ENCODE measurements at places on chromosomes 6 and 20.

DNA sequence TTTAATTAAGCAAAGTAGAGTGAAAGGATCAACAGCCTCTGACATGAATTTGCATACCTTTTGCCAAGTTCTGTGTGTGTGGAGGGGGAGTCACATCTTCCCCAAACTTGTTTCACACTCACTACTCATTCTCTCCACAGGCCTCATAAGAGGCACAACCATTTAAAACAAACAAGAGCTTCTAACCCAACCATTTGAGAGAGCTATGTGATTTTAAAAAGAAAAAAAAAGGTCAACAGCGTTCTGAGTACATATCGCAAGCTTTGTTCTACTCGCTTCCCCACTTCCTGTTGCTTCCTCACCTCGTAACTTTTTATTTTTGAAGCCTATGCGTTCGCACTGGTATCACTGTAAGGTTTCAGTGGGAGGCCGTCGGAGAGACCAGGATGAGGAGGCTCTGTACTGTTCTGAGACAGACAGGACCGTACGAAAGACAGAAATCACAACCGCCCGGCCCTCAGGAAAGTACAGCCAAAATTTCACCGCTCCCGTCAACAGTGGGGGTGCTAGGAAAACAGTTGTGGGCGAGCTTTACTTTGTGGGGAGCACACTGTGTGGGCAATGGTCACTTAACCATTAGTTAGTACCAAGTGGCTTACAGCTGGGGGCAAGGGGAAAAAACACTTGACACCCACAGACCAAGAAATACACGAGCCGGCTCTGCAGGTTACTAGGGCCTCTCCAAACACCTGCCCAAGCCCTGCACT is 61.3 kb downstream of the TRERF1 start:
- no peak for DNase-seq

DNA sequence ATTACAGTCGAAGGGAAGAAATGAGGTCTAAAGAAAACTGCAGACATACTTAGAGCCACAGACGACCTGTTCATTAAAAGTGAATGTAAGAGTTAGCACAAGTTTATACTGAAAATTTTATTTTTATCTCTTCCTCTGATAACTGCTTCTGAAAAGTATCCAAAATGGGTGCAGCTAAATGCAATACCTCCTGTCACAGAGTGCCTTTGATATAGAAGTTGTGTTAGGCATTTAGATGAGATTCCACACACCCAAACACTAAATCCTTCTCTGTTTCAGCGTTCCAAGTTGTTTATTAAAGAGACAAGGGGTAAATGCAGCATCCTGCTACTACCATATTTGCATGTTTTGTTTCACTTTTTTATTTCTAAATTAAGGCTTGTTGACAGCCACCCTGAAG is 214.7 kb upstream of the TSHZ2 start:
- DNase-seq = no peak

DNA sequence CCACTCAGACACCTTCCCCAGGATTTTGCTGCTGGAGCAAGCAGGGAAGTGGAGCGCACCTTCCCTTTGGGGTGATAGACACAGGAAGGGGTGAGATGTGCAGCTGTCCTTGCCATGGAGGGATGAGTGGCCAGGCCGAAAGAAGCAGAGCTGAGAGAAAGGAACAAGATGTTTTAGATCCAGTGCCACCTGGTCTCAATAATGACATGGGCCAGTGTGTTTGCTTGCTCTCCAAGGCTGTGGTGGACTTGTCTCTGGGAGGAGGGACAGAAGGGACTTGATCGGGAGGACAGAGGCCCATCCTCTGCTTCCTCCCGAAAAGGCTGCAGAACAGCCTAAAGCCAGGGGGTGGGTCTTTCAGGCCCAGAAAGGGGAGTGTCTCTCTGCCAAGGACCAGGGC is 61.7 kb upstream of the CCDC167 start:
- no peak for DNase-seq

DNA sequence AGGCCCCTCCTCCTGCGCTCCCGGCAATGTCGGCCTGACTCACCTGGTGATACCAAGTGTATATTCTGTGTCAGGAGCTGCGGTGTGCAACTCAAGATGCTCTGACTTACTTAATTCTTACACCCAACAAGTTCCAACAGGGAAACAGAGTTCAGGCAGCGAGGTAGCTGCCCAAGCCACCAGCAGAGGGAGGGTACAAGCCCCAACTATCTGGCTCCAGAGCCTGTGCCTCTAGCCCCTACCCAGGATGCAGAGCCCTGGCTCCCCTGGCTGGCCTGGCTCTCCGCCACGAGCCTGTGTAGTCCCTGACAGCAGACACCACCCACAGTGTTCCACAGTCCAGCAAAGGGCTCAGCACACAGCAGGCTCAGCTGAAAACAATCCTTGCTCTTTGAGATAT is 34.9 kb downstream of the C20orf203 start:
- no peak for DNase-seq

- no peak for DNase-seq
Measured at GRCh38 chr6:36781669-36782068, 57.6 kb downstream of the CPNE5 start.

DNA sequence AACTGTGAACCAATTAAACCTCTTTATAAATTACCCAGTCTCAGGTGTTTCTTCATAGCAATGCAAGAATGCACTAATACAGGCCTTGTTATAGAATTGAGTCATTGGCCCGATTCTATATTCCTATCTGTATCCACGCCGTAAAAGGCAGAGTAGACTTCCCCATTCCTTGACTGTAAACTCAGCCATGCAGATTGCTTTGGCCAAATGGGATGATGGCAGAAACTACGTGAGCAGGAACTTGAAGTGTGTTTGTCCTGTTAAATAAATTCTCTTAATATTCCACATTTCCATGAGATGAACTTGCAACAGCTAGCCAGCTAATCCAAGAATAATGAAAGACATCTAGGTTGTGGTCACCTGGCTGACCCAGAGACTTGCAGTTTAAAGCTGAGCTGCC is 3.9 kb upstream of the SAYSD1 start:
- DNase-seq = no peak

DNA sequence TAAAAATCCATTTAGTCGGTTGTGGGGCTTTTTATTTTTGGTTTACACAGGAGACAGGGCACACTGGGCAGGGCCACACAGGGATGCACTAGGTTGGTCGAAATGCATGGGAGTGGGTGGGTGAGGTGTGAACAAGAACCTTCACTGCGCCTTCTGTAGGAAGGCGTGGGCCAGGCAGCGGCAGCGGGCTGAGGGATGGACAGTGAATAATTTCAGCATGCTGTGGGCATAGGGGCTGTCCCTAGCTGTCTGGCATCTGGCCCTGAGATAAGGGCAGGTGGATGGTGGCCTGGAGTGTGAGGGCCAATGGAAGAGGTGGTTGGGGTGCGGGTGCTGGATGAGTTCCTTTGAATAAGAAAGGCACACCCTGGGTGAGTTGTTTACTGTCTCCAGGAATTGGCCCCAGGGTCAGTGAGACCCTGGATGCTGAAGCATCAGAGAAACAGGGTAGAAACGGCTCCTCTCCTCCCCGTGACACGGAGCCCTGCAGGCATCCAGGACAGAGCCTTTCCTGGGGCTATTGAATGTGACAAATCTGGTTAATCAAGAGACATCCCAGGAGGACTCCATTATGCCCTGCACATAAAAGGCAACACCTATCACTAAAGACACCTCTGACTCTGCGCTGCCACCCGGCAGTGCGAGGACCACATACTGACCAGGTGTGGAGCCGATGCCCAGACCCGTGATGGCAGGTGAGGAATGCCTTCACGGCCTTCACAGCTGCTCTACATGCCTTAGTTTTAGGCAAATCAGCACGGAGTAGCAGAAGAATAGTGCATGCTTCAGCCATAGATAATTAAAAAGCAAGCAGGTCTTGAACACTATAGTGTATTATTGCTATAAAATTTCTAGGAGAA is 123.0 kb upstream of the SNX9 start:
- DNase-seq = no peak

GRCh38 chr20:19782669-19783068 is 24.6 kb downstream of the RIN2 start:
- DNase-seq = no peak

DNA sequence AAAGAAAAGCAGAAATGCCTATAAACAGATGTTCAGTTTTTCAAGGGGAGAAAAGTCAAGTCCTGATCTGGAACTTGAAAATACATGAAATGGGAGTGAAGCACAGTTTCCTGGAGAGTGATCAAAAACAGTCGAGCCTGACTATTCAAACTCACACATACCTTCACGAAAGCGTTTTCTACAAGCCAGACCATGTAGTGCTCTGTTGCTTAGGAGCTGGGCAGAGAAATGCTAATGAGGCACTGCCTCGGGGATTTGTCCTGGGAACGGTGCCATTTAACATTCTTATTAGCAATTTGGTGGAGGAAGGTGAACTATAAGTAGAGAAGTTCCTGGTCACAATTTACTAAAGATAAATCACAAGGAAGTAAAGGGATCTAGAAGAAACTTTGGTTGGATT is 5.9 kb downstream of the NHSL1 start:
- DNase-seq = peak; percentile 57

DNA sequence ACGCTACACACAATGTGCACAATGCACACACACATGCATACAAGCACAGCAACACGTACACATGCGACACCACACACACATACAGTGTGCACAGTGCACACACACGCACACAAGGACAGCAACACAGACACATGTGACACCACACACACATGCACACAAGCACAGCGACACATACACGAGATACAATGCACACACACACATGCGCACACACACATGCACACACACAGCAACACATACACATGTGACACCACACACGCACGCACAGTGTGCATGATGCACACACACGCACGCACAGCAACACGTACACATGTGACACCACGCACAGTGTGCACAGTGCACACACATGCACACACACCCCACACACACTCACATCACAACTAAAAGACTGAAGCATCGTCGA is 327.3 kb downstream of the THBS2 start:
- no peak for DNase-seq

GRCh38 chr20:63442100-63442493 is 30.4 kb downstream of the KCNQ2 start:
- peak; percentile 81 for DNase-seq

DNA sequence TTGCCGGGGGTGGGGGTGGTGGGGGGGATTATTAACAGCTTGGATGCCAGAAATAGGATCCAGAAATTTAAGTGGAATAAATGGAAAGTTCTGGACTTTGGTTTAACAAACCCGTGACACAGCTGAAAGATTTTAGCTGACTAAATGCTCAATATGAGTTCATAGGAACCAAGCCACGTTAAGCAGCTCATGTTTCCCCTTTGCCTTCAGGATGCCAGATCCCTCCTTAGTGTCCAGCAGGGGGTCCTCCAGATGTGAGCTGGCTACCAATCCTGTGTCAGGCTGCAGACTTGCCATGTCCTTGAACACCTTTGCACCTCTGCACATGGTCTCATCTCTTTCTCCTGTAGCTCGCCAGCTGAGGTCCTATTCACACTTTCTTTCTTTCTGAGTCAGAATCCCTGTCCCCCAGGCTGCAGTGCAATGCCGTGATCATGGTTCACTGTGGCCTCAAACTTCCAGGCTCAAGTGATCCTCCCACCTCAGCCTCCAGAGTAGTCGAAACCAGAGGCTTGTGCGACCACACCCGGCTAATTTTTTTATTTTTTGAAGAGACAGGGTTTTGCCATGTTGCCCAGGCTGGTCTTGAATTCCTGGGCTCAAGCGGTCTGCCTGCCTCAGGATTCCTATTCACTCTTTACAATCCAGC is 133.3 kb upstream of the ARMC2 start:
- no peak for DNase-seq

- DNase-seq = peak; percentile 43
Measured at GRCh38 chr6:157380458-157380778, 572 bp upstream of the ZDHHC14 start.

- DNase-seq = peak; percentile 21
Measured at GRCh38 chr6:132131758-132132157, 180.6 kb upstream of the CCN2 start.

DNA sequence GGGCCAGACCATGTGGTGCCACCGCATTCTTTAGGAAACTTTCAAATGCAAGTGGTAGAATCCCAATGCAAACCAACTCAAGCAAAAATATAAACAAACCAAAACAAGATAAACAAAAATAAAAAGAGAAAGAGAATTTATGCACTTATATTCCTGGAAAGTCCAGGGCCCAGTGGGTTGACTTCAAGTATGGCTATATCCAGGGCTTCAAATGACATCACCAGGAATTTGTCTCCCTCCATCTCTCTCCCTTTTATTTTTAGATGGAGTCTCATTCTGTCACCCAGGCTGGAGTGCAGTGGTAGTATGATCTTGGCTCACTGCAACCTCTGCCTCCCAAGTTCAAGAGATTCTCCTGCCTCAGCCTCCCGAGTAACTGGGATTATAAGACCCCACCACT is 56.1 kb upstream of the PNRC1 start:
- no peak for DNase-seq

DNA sequence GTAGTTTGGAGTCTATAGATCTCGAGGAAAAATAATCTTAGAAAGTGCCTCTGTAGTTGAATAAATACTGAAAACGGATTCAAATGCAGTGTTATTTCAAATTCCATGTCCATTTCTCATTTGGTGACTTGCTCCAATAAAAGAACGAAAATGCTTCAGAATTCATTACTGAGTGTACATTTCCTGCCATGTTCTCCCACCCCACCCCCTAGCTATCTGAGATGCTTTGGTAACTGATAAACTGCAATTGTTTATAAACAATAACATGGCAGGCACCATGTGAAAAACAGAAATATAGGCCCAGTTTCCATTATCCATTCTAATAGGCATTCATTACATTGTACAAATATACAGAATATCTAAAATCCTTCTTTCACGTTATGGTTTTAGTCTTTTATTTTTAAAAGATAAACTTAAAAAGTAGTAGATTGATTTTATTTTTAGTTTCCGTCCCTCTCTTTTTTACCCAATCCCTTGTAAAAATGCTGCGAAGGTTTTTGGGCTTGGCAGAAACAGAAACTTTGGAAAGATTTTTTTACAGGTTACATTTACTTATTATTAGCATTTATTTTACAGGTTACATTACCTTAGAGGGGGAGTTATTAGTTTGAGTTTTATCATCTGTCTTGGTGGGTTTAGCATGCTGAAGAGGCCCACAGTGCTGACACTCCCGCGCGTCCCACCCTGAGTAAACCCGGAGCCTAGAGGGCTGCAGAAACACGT is 1.5 kb downstream of the FAM162B start:
- no peak for DNase-seq

DNA sequence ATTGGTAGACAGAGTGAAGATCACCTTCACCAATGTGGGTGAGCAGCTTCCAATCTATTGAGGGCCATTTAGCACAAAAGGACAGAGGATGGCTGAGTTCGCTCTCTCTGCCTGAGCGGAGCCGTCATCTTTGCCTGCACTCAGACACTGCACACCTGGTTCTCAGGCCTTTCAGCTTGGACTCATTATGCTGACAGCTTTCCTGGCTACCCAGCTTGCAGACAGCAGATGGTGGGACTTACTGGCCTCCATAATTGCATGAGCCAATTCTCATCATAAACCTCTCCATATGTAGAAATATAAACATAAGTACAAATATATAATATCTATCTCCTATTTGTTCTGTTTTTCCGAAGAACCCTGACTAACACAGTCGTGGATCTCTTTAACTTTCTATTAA is 13.7 kb downstream of the TBXT start:
- DNase-seq = no peak

DNA sequence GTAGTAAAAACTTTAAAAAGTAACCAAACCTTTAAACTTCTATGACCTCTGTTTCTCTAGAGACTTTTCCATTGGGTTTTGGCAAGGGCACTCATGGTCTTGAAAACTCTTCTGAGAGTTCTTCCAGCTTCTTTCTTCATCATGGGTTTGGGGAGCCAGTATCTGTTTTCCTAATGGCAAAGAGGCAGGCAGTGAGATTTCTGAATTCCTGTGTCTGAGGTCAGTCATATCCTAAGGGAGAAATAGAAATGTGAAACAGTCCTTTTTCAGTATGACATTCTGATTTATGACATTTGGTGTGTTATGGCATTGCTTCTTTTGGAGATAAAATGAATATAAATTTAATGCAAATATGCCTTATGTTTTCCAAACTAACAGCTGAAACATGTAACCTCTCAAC is 518.5 kb upstream of the MARCKS start:
- no peak for DNase-seq
